ENCODE measurements at places on chromosomes 7 and 10. TPM values are rescaled to one million over a fixed set of nuclear protein-coding genes. Genes with fewer than 3 reads are reported as not detected.

The H2BK1 gene
- not detected for total RNA-seq

The THSD7A gene
- 1.0 TPM for total RNA-seq

The DHX32 gene
- total RNA-seq, result 48.1 TPM

The GRM3 gene
- total RNA-seq, result not detected

The TMEM196 gene
- total RNA-seq, result not detected

The TMEM229A gene
- not detected for total RNA-seq

The HABP2 gene
- not detected for total RNA-seq

The LIPK gene
- not detected for total RNA-seq

The SNX8 gene
- total RNA-seq, result 16.7 TPM

The SPAM1 gene
- not detected for total RNA-seq

The PILRA gene
- 3.2 TPM for total RNA-seq

The SLC39A12 gene
- total RNA-seq, result not detected

The CNPY1 gene
- not detected for total RNA-seq

The NXPH1 gene
- total RNA-seq, result not detected

The GRID2IP gene
- not detected for total RNA-seq

The TAC1 gene
- total RNA-seq, result not detected

The CPED1 gene
- 32.8 TPM for total RNA-seq

The OR2A1 gene
- total RNA-seq, result not detected

The UBE2D1 gene
- total RNA-seq, result 68.2 TPM

The KLLN gene
- total RNA-seq, result 0.47 TPM

The PPP1R17 gene
- not detected for total RNA-seq

The AKR1D1 gene
- not detected for total RNA-seq
